SW 1271 (cell line): ENCODE measurements at places on chromosomes 6 and 20.
A peak's percentile ranks its signal among the peaks of the same experiment; 100 is the strongest.

- peak; percentile 50 for DNase-seq
Observed at GRCh38 chr20:40565001-40565681, 123.9 kb downstream of the MAFB start.

- no peak for DNase-seq
Observed at GRCh38 chr20:63822276-63822696, 8.8 kb downstream of the ZBTB46 start.

DNA sequence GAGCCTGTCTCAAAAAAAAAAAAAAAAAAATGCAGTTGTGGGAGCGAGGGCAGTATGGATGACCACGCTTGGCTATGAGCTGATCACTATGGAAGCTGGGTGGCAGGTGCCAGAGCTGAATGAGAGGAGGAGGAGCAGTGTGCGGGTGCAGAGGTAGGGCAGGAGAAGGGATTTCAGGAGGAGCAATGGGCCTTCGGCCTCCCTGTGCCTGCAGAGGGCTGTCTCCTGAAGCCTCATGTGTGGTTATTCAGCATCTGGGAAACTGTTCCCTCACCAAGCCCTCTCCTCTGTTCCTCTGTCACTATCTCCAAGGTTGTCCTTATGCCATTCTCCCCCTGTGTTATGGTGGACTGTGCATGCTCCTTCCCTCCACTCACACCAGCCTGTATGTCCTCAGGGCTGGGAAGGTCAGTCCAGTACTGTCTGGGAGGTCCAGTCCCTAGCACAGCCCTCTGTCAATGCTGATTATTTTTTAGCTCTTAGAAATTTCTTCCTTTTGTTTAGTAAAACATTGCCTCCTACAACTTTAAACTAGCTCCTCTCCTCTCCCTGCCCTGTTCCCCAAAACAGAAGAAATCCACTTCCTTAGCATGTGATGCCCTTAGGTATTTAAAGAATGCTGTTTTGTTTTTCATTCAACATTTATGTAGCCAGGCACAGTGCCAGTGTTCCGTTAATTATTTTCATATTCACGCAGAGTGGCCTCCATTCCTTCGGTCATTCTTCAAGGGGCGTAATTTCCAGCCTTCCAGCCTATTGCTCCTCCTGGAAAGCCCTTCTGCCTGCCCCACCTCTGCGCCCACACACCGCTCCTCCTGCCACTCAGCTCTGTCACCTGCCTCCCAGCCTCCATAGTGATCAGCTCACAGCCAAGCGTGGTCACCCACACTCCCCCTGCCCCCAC lies 48.9 kb downstream of the CNBD2 start:
- DNase-seq = peak; percentile 35

- peak; percentile 37 for DNase-seq
Observed at GRCh38 chr6:153090241-153090930, 40.7 kb downstream of the RGS17 start.

DNA sequence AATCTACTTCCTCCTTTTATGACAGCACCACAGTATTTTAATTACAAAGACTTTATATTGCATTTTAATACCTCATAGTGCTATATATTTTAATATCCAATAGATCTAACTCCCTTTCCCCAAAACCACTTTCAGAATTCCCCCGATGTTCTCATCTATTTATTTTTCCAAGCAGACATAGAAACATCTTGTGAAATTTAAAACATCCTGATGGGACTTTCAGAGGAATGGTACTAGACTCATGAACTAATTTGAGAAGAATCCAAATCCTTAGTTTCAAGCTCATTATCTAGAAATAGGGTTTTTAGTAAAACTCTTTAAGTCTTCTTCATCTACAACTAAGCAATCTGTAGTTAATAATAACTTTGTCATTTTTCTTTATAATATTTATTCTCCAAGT lies 97.0 kb downstream of the TRERF1 start:
- DNase-seq = no peak

GRCh38 chr6:80528115-80528514 lies 421.6 kb downstream of the BCKDHB start:
- no peak for DNase-seq

DNA sequence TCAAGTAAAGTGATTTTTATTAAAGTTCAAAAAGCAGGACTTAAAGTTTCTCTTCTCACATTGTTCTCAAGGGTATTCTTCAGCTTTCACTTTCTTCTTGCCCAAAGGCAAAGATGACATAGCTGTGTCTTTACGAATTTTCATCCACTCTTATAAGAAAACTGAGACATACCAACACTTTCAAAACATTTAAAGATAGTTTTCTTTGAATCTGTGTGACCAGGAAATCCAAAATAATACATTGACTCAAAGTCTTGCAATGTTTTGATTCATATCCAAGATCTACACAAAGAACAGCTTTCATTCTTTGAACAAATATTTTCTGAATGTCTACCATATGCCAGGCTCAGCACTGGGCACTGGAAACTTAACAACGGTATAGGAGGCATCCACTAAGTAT lies 117.9 kb downstream of the SIM1 start:
- DNase-seq = peak; percentile 7

DNA sequence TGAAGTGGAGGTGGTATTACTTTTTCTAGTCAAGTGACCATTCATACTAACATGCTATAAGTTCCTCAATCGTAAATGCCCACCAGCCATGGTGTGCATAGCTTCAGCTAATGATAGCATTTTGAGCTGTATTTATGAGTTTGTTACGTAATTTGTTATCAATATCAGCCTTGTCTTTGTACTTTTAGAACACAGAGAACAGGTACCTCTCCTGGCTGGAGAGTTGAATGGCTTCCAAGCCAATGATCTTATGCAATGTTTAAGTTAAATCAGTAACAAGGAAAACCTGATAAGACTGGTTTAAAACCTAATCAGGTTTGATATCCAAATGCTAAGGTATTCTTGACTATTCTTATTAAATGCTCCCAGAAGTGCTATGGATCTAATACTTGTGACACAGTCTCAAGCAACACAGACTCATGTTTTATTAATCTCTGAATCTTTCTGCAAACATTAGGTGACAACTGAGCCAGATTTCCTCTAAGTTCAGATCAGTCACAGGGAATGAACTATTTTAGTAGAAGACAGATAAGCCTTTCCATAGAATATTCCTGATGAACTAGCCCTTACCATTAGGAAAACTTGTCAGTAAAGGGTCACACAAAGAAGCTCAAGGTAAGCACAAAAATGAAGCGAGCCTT lies 154.8 kb downstream of the PTPRK start:
- no peak for DNase-seq

GRCh38 chr6:160122744-160123143 lies 1.1 kb downstream of the SLC22A1 start:
- DNase-seq = no peak

DNA sequence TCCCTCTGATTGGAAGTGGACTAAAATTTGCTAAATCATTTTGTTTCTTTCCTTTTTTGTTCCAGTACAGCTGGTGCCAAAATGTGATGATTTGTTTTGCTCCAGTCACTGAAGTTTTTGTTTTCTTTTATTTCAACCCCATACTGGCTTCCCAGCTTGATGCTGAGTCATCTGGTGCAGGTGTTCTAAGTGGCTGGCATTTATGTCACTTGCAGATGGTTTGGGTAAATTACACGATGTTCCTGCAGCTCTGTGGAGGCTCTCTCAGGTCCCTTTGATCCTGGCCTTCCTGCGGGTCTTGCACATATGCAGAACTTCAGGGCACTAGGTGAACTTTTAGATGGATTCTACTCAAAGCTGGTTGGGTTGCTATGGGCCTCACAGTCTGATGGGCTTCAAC lies 577.7 kb downstream of the HAO1 start:
- DNase-seq = no peak

- no peak for DNase-seq
Observed at GRCh38 chr6:14489445-14489844, 371.9 kb downstream of the CD83 start.

DNA sequence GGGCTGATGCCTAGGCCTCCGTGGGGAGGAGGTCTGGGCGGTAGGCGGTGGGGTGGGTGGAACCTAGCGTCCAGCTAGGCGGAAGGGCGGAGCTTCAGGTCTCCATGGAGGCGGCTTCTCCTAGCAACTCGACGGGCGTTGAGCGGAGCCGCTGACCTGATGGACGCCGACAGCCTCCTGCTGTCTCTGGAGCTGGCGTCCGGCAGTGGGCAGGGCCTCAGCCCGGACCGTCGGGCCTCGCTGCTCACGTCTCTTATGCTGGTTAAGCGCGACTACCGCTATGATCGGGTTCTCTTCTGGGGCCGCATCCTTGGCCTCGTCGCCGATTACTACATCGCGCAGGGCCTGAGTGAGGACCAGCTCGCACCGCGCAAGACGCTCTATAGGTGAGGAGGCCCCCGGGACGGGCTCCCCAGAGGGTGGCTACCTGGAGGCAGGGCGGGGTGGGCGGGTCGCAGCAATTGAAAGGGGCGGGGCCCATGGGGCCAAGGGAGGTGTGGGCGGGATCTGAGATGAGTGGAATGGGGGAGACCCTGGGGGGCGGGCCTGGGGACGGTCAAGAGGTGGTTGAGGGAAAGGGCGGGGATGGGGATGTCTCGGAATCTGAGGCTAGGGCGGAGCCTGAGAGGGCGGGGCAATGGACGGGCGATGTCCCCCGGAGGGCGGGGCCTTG lies at the start of gene RSPH9:
TSS of gene RSPH9 (plus strand) at position 97 of the 673 bp plus-strand sequence. CDS start at position 160, 63 bp downstream.
- DNase-seq = no peak

DNA sequence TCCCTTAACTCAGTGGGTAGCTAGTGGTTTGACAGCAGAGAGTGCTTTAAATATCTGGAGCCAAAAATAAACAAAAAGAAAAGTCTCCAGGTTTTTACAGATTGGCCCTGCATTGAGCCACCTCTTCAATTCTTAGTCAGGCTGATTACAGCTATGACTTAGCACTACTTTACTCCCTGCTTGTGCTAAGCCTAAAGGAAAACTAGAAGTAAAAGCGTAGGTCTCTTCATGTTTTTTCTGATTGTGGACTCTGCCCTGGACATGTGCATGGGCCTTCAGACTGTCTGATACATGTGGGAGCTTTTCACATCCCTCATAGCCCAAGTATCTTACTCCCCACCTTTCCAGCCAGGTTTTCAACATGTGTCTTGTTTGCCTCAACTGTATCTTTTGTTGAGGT lies 33.3 kb downstream of the KPNA5 start:
- no peak for DNase-seq

- DNase-seq = no peak
Observed at GRCh38 chr20:63297371-63297781, 4.4 kb downstream of the COL20A1 start.

- DNase-seq = no peak
Observed at GRCh38 chr6:55009131-55009530, 162.6 kb downstream of the FAM83B start.

DNA sequence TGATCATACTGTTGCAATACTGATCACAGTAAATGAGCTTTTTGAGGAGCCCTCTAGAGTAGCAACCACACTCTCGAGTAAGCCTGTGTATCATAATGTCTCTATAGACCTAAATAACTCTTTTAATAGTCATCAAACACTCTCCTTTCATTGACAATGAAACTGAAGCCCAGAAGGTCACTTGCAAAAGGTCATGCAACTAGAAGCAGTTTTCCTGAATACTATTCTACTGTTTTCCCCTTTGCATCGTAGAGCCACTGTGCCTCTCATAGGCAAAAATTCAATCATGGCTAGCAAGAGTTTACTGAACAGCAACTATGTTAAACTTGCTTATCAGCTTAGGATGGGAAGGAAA lies 105.3 kb downstream of the HIVEP2 start:
- no peak for DNase-seq

DNA sequence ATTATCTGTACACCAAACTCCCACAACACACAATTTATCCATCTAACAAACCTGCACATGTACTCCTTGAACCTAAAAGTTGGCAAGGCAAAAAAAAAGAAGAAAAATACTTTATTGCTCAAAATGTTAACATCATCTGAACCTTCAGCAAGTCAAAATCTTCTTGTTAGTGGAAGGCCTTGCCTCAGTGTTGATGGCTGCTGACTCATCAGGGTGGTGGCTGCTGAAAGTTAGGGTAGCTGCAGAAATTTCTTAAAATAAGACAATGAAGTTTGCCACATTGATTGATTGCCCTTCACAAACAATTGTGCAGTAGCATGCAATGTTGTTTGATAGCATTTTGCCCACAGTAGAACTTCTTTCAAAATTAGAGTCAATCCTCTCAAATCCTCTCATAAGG lies 2.7 kb upstream of the WFDC11 start:
- DNase-seq = no peak

GRCh38 chr6:45187836-45188235 lies 140.3 kb upstream of the RUNX2 start:
- DNase-seq = peak; percentile 13

DNA sequence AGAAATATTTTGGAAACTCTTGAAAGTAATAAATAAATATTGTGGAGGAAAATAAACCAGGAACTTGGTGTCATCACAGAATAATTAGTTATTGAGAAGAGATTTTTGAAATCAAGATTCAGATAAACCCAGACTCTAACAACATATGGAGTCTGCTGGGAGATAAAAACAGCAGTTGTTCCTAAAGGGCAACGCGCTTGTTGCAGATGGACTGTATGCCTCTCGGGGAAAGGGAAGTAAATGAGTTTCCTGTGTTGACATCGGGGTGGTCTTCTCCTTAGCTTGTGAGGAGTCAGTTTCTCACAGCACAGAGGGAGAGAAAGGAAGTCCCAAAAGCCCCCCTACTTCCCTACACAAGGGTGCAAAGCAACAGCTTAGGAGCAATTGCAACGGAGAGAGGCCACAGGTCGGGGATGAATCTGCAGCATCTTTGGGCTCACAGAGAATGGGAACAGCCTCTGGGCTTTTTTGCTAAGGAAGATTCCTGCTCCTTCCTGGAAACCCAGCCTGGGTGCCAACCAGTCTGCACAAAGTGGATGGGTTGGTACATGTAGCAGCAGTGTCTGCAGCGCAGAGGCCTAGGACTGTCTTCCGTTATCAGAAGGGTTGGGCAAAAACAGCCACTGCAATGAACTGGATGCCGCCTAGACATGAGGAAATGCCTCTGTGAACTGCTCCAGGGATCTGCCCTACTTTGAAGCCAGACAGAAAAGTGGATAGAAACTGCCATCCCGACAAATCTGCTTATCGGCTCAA lies 603.0 kb upstream of the NRSN1 start:
- DNase-seq = no peak

DNA sequence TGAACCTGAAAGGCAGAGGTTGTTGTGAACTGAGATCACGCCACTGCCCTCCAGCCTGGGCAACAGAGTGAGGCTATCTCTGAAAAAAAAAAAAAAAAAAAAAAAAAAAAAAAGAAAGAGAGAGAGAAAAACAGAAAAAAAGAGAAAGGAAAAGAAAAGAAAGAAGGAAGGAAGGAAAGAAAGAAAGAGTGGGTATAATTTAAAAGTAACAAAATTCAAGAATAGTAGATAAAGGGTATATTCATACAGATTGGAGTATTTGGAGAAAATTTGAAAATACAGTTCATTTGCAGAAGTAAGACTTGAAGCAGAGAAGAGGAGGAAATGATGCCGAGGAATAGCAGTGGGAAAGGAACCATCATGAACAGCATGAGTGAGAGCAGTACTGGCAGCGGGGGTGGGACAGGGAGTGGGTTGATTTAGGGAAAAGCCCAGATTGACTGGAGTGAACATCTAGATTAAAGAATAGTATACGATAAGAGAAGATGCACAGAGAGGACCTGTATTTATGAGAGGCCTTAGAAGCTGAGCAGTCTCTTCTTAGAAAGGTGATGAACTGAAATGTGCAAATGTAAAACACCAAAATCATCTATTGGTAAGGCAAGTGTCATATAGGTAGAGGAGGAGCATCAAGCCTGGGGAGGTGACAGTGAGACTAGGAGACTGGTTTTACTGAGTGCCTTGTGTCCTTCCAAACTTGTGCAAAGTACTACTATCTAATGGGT lies 17.8 kb upstream of the HLA-DRB1 start:
- no peak for DNase-seq
